Stimulated activated CD4-positive, alpha-beta T cell treated with anti-CD3 and anti-CD28 coated beads, Interleukin-12 subunit alpha, Interleukin-12 subunit beta, amount 100 ng/mL, for 48 hours (primary cell): ENCODE measurements at places on chromosomes 3 and 15.

GRCh38 chr15:81948222-81948621, 97.6 kb downstream of the MEX3B start:
- no peak for DNase-seq

DNA sequence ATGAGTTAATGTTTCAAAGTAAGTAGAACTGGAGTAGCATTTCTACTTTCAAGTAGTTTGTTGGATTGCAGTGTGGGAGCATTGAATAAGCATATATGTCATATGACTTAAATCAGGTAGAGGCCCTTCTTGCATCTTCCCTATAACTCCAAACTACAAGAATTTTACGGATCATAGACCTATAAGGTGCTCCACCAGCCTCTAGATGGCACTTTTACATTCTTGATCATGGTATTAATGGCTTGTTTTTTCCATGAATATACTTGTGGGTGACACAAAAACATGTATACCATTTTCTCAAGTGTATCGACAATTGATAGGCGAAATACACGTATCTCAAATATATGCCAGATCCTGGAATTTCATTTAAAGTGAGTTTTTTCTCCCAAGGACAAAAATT, 311.1 kb downstream of the ZPLD1 start:
- no peak for DNase-seq

DNA sequence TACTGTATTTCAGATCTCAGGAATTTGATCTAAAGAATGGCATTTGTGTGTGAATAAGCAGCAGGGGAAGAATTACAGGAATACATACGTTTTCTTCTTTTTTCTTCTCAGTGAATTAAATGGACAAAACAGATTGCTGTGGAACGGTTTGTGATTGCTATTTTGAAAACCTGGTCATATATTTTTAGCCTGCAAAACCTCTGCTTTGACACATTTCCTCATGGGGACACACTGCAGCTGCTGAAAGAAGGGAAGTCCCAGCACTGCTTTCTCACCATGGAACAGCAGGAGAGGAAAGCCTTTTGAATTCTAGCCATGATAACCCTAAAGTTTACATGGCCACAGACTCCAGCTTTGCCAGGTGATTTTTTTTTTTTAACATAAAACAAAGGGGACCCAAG, 315.0 kb downstream of the OXSM start:
- DNase-seq, result no peak

DNA sequence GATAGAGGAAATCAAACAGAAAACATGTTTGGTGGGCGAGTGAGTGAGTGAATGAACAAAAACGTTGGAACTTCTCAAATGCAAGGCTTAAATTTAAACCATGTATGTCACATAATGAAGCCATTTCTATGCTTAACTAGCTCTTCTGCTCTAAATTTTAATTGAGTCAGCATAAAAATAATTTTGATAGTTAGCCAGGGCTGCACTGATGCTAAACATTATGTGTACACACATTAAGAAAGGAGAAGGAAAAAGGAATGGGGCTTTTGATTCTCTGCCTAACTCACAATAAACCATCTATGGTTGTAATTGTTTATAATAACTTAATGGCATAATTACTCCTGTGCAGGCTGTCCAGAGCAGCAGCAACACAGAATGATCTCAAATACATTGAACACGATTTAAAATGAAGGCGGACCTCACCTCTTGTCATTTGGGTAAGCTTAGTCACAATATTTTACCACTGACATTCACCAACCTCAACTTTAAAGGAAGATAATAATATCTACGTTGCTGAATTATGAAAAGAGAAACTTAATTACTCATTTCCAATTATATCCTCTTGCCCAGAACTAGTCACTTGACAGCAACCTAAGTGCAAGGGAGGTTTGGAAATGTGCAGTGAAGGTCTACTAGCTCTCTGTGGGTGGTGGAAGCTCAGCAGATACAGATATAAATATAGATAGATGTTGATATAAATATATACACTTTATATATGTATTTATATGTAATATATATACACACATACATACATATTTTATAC, 318.4 kb upstream of the TRIM42 start:
- DNase-seq, result no peak

GRCh38 chr15:31489801-31490646, 163.4 kb downstream of the KLF13 start:
- DNase-seq, result peak; percentile 30

DNA sequence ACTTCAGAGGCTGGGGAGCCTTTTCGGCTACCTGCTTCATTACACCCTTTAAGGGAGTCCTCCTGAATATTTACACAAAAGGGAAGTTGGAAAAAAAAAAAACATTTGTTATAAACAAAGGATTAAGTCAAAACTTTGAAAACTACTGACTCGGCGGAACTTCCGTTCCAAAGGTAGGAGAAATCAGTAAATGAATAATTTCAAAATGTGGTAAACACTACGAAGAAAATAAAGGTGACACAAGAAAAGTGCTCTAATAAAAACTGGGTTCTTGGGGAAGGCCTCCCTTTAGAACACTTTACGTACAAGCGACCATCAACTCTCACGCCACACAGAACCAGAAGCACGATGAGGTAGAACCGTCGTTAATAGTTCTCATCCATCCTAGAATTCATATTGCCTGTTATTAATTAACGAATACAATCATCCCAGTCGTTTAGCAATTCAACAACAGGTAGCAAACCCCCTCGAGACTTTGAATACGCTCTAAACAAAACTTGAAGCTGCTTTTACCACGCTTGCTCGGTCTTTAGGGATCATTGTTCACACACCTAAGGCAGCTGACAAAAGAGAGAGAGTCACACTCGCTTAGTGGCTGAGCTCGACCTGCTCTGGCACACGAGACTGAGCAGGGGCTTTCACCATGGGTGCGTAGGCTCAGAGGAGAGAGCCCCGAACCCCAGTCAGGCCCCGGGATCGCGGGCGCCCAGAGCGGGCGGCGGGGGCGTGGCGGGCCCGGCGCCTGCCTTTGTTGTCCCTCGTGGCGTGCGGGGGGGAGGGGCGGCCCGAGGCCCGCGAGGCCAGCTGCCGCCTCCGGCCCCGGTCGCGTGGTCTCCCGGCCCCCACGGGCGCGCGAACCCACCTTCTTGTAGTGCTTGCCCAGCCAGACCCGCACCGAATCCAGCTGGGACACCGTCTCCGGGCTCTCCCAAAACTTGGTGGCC, 680 bp downstream of the SMARCC1 start:
- peak; percentile 62 for DNase-seq

GRCh38 chr3:65549626-65549959, 489.1 kb downstream of the MAGI1 start:
- DNase-seq, result no peak

GRCh38 chr3:8154617-8155016, 347.0 kb upstream of the LMCD1 start:
- no peak for DNase-seq

DNA sequence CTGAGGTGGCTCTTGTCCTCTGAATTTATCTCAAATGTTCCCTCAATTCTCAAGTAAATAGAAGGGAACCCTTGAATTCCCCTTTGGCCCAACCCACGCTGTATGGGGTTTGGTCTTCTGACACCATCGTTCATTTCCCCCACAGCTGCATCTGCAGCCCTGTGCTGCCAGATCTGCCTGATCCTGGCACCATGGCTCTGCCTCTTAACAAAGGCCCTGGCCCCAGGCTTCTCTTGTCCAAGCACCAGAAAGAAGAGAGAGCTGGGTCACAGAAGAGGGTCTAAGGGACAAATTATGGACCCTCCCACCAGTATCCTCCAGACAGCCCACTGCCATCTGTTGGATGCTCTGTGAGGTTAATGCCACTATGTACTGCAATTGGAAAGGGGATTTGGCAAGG, 1.8 kb downstream of the MAP1A start:
- no peak for DNase-seq

DNA sequence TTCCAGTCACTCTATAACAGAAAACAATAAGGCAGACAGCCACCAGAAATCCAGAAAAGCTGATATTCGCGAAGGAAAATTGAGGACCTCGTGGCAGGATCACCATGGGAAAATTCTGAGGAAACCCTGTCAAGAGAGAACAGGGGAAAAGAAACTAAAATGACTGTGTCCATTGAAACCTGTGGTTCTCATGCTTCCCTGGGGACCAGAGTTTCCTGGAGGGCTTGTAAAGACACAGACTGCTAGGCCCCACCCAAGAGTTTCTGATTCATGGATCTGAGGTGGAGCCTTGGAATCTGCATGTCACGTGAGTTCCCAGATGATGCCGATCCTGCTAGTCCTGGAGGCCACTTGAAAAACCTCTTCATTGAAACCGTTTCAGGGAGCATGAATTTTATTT, 420.5 kb downstream of the EPHB1 start:
- DNase-seq, result no peak

DNA sequence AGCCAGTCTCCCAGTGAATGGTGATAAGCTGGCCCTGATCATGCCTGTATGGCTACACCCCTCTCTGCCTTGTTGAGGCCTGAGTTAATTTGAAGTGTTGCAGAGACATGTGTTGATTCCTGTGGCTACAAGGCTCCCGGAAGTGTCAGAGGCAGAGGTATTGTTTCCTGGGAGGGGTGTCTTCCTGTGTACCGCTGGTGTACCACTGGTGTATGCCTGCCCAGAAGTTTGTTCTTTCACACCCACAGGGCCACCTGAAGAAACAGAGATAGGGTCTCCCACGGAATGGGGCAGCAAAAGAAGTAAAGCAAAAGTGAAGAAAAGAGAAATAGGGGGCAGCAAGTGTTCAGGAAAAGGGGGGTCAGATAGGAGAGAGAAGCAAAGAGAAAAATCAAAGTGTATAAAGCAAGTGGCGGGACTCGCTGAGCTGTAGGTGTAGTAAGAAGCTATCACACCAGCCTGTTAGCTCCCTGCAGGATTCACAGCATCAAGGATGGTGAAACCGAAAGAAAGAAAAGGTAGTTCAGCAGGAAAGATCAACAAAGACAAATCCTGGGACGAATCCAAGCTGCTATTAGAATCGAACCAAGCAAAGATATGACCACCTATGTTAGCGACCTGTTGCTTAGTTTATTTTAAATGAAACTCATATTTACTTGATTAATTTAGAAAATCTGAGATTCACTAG, 36.6 kb upstream of the CD47 start:
- DNase-seq, result peak; percentile 32

DNA sequence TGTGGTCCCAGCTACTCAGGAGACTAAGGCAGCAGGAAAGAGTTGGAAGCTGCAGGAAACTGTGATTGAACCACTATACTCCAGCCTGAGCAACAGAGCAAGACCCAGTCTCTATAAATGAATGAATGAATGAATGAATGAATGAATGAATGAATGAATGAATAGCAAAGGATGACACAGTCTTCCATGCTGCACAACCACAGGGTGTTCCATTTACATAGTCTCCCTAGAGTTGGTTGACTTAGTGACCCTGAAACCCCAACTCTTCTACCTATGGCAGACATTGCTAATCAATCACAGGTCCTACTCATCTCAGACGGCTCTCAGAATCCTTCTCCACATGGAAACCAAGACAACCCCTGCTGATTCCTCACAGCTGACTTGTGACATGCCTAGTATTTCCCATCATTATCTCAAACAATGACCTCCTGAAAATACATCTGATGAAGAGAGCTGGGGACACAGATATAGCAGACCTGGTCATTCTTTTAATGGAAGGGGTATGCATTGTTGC, 2.1 kb downstream of the IQCF5 start:
- DNase-seq, result no peak

DNA sequence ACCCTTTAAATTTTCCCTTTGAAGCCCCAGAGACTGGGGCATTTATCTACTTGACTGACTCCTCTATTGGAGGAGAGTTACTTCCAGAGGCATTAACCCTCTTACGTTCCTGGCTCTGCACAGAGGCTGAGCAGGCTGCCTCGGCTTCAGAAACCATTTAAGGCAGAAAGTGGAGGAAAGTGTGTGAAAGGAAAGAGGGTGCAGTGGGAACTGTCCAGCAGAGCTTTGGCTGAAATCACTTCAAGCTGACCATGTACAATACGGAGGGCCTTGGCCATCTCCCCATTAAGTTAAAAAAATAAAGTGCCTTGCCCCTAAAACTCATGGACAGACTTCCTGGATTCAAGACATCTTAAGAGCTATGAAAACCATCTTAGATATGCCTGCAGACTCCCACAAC, 238.7 kb downstream of the SV2B start:
- DNase-seq, result no peak

DNA sequence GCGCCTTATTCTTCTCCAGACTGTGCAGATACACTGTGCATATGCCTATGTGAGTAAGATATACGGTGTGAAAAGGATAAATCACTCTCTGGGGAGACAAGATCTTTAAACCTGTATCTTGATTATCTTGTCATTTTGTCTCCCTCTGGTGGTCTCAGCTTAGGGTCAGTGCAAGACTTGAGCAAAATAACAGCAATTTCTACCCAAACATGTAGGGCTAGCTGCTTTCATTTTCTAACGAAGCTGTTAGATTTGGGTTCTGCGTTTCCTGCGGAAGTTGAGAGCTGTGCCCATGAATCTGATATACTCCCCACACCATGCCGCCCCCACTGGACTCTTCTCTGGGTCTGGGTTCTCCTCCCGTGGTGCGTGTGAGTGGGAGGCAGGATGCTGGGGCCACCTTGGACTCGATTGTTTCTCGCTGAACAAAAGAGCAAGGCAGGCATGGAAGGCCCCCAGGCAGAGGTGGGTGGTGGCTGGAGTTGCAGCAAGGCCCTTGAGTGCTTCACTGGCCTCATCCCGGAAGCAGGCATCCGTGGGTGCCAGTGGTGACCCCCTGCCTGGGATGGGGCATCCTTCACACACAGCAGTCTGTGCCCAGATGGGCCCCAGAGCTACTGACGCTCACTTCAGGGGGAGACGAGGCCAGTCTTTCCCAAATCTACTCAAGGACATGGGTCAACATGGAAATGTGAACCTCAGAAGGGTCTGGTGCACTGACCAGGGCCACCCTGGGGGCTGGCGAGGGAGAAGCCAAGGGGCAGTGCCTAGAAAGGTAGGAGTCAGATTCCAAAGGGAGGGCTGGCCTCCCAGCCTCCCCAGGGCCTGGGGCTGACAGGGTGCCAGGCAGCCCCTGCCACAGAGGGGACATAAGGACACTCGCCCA, 179.6 kb downstream of the NSMCE3 start:
- no peak for DNase-seq

- DNase-seq, result no peak
Measured at GRCh38 chr3:126013751-126014156, 44.8 kb downstream of the ROPN1B start.

- DNase-seq, result no peak
Measured at GRCh38 chr15:90030376-90030775, 29.3 kb downstream of the ZNF710 start.

GRCh38 chr15:98718426-98719136, 70.2 kb downstream of the IGF1R start:
- DNase-seq, result no peak

DNA sequence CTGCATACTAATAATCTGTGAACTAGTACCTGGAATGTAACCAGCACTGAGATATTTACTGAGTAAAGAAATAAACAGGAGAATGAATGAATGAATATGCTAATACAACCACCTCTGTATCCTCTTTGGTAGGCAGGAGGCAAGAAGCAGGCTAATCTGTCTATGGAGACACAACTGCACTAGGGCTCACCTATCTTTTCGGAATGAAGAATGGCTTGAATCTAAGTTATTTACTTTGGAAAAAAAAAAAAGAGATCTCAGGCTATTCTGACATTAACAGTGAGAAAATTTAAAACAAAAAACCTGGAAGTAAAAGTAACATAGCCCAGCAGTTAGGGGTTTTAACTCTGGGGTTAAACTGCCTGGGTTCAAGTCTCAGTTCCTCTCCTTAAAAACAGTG, 174.2 kb downstream of the FOXP1 start:
- DNase-seq, result no peak
